ENCODE measurements at places on chromosomes 5 and 9. TPM values are rescaled to one million over a fixed set of nuclear protein-coding genes. Genes with fewer than 3 reads are reported as not detected.

The ANKRD34B gene
- 0.05 TPM for total RNA-seq

The SOX30 gene
- not detected for total RNA-seq

The SECISBP2 gene
- 16.1 TPM for total RNA-seq

The AFAP1L1 gene
- total RNA-seq: 12.9 TPM

The BHMT2 gene
- not detected for total RNA-seq

The OTULINL gene
- total RNA-seq: 27.0 TPM

The FOXD4 gene
- total RNA-seq: 0.34 TPM

The SLC6A18 gene
- not detected for total RNA-seq

The ZFR gene
- 67.1 TPM for total RNA-seq

The SPINK6 gene
- total RNA-seq: 0.27 TPM

The SLC1A3 gene
- total RNA-seq: 0.08 TPM

The FBXO4 gene
- 5.4 TPM for total RNA-seq

The MGAT4B gene
- total RNA-seq: 176 TPM

The TNFAIP8 gene
- total RNA-seq: 16.4 TPM

The DNM1 gene
- total RNA-seq: 106 TPM

The IFNA13 gene
- total RNA-seq: not detected

The PDE6A gene
- 0.30 TPM for total RNA-seq

The SLF1 gene
- total RNA-seq: 8.8 TPM

The TRIP13 gene
- 74.5 TPM for total RNA-seq

The CAMK2A gene
- total RNA-seq: 0.54 TPM

The RASEF gene
- total RNA-seq: 8.3 TPM

The ANKRD31 gene
- total RNA-seq: 0.06 TPM

The RFESD gene
- total RNA-seq: 1.2 TPM
